ENCODE measurements at places on chromosomes 13 and 19.

- no peak for DNase-seq
Measured at GRCh38 chr19:45712699-45713067, 18.0 kb downstream of the FBXO46 start.

- DNase-seq = no peak
Measured at GRCh38 chr13:60511637-60512036, 114.6 kb downstream of the TDRD3 start.

DNA sequence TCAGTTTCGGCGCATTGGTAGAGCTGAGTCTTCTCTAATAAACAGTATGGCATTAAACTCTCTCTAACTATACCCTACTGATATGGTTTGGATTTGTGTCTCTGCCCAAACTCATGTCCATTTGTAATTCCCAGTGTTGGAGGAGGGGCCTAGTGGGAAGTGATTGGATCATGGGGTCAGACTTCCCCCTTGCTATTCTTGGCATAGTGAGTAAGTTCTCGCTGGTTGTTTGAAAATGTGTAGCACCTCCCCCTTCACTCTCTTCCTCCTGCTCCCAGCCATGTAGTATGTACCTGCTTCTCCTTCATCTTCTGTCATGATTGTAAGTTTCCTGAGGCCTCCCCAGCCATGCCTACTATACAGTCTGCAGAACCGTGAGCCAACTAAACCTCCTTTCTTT is 682.7 kb upstream of the ARGLU1 start:
- DNase-seq = no peak

DNA sequence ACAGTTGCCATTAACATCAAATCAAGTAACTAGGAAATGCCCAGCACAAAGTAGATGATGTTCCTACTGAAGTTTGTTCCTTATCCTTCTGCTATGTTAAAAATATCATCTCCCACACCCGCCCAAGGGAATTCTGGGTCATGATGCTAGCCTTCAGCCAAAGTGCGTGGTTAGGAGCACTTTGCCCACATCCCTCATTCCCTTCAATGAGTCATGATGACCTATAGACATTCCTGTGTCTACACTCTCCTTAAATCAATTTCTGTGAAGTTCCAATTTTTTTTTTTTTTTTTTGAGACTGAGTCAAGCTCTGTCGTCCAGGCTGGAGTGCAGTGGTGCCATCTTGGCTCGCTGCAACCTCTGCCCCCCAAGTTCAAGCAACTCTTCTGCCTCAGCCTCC is 17.0 kb downstream of the RXFP2 start:
- DNase-seq = peak; percentile 93

DNA sequence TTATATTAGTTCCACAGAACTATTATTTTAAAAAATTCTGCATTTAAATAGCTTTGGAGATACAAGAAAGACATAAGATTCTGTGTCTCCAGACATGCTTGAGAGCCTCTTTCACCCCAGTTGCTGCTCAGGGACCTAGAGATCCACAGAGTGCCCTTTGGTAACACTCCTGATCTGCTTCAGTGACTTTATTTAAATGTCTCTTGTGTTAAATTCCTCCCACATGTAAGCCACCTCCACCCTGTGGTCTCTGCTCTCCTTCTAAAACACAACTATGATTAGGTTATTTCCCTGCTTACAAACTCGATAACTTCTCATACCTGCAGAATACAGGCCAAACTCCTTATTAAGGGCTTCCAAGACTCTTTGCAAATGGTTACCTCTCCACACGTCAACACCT is 141.0 kb downstream of the RFC3 start:
- DNase-seq = no peak

GRCh38 chr13:113027566-113027965 is 58.6 kb downstream of the MCF2L start:
- DNase-seq = no peak

GRCh38 chr13:48505597-48506091 is 27.2 kb downstream of the RCBTB2 start:
- DNase-seq = no peak

GRCh38 chr13:107434347-107434746 is 781.0 kb downstream of the LIG4 start:
- DNase-seq = no peak

- DNase-seq = no peak
Measured at GRCh38 chr13:45040173-45040572, 50.8 kb downstream of the GPALPP1 start.
